ENCODE measurements at places on chromosomes 2 and 18.

DNA sequence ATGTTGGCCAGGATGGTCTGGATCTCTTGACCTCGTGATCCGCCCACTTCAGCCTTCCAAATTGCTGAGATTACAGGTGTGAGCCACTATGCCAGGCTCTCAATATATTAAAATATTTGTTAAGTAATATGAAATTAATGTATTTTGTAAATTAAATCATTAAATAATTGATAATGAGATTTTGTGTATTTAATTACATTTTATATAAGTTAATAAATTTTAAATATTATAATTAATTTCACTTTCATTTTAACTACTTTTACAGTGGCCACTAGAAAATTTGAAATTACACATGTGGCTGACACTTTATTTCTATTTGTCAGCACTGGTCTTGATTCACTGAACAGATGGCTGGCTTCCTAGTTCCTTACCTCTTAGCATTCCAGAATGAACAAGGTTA is 102.6 kb downstream of the DPP10 start:
- DNase-seq: no peak

DNA sequence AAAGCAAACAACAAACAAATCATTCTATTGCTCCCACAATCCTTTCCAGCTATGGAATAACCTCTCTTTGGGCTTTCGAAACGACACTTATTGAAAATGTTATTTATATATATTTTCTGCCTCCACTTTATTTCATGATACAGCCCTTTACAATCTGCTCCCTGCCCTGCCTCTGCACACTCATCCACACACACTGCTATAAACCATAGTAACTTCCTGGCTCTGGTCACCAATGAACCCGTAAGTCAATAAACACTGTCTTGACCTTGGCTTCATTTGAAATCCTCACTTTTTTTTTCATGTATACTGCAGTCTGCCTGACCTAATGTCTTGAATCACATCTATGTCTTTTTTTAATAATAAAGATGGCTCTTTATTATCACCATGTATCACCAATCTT is 161.5 kb downstream of the SLC39A10 start:
- no peak for DNase-seq

DNA sequence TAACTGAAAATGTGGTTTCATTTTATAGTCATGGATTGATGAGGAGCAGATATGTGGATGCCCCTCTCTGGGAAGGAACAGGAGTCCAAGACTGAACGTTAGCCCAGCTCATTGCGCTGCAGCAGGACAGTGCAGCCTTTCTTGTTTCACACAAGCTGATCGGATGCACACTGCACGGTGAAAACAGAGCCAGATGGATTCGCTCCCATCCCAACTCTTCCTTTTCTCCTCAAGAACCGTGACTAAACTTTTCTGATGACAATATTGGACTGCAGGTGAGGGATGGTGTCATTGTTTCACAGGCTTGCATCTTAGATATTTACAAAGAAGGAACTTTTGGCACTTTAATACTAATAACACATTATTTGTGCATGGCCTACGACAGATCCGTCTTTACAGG is 33.8 kb upstream of the COPS8 start:
- no peak for DNase-seq

GRCh38 chr18:78138983-78139496 is 840.6 kb upstream of the SALL3 start:
- no peak for DNase-seq

- DNase-seq: no peak
Measured at GRCh38 chr2:230931556-230932231, 6.7 kb upstream of the GPR55 start.

GRCh38 chr2:99461828-99462483 is 27.9 kb downstream of the REV1 start:
- DNase-seq: no peak

GRCh38 chr2:43149482-43150107 is 76.8 kb downstream of the ZFP36L2 start:
- DNase-seq: no peak

GRCh38 chr2:37627710-37628109 is 43.7 kb downstream of the CDC42EP3 start:
- no peak for DNase-seq

- DNase-seq: no peak
Measured at GRCh38 chr2:1300284-1300683, 113.0 kb upstream of the TPO start.

DNA sequence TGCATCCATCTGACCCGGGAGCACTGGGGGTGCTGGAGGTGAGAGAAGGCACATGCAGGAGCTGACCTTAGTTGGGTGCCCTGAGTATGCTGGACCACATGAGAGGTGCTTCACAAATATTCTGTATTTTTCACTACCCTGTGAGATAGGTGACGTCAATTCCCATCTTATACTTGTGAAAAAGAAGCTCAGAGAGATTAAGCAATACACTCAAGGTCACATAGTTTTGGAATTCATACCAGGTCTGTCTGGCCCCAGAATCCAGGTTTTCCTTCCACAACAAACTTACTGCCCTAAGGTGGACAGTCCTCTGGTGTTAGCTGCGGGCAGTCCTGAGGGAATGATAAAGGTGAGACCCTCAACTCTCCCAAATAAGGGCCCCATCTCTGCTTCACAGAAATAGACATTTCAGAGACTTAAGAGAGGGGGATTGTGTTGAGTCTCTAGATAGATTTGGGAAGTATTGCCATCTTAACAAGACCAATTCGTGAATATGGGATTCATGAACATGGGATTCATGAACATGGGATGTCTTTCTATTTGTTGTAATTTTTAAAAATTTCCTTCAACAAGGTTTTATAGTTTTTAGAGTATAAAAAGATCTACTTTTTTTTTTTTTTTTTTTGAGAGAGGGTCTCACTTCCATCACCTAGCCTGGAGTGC is 64.0 kb upstream of the SMAD7 start:
- DNase-seq: no peak

DNA sequence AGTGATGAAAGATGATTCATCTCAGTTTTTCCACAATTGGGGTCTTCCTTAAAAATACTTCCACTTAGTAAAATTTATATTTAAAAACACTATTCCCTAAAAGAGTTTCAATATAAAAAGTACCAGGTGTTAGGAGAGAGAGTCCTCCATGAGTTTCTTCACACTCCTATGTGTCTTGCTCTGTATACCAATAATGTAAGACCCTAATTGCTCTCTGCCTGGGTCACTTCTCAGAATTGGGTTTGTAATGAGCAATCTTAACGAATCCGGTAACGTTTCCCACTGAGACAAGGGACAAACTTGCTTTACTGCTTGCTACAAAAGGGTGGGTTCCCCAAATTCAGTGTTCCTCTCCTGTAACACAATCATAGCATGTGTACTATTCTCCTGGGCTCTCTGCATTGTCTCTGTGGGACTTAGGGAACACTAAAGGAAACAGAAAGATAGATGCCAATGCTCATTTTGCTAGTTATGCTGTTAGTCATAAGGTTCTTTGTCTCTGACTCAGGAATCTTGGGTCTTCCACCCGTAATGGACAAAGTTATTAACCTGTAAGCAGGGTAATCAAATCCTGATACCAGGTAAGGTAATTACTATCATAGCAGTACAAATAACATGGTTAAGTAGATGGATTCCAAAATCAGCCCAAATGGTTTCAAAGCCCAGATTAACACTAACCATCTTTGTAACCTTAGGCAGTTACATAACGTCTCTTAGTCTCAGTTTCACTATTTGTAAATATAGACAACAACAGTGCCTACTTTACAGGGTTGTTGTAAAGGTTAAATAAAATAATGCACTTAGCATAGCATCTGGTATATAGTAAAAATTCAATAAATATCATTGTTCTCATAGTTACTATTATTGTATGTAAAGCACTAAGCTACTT is 46.3 kb downstream of the ITSN2 start:
- no peak for DNase-seq

- DNase-seq: no peak
Measured at GRCh38 chr18:51753365-51754057, 556.0 kb upstream of the MEX3C start.

GRCh38 chr18:10051877-10052631 is 138.2 kb downstream of the VAPA start:
- DNase-seq: no peak

- peak; percentile 47 for DNase-seq
Measured at GRCh38 chr2:70070542-70071268, 16.6 kb upstream of the PCBP1 start.

DNA sequence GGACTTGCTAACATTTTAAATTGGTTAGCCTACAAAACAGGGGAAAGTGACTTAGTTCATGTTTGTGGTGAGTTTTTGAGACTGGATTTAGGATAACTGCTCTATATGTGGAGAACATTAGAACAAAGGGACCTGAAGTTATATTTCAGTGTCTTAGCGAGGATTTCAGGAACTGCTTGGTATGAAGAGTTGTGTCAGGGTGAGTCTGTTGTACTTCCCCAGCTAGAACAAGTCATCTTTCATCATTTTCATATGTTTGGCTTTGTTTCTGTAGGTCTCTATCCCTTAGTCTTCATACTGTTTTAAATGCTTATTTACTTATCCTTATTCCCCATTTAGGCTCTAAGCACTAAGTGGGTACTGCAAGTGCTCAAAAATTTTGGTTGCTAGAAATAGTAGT is 41.9 kb downstream of the KCMF1 start:
- no peak for DNase-seq

DNA sequence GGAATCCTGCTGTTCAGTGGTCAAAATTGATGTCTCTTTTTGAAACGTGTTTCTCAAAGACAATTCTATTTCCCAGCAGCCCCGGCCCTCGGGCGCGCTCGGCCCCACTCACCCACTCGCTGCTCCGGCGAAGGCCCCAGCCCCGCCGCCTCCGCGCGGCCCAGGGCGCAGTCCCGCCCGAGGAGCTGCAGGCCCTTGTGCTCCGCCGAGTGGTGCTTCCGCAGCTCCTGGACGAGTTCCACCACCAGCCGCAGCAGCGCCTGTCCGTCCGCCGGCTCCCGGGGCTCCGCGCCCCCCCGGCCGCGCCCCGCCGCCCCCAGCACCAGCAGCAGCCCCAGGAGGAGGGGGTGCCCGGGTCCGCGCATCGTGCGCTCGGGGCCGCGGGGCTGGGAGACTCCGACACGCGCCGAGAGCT is 413 bp downstream of the ALKAL2 start:
- peak; percentile 39 for DNase-seq

DNA sequence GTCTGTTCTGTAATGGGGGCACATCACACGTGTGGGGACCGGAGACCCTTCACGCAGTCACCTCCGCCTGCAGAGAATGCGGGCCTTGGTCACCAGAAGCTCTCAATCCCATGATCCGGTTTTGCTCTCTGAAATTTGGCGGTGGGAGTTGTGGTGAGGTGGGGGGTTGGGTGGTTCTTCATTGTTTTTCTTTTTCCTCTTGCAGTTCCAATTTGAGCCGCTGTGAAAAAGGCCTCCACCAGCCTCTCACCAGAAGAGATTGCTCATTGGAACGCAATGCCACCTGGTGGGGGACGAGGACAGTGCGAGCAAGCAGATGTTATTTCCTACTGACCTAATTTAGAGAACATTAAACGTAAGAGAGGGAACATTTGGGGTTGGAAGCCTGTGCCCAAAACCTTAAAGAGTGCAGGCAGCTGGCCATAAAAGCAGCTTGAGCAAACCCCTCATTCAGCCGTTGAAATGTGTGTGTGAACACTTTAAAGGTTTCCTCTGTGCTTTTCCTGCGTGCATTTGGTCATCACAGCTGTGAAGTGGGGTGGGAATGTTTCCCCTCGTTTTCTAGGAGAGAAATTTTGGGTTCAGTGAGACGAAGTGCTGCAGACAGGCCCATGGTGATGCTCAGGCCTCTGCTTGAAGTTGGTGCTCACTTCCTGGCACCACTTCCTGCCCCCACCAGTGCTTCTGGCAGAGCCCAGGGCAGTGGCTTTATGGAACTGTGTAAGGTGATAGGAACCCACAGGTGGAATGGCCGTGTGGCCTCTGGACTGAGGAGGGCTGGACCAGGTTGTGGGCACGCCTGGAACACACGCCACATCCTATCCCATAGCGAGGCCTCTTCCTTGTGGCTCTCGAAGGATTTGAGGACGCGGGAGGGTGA is 61.7 kb downstream of the ZCCHC2 start:
- peak; percentile 93 for DNase-seq

DNA sequence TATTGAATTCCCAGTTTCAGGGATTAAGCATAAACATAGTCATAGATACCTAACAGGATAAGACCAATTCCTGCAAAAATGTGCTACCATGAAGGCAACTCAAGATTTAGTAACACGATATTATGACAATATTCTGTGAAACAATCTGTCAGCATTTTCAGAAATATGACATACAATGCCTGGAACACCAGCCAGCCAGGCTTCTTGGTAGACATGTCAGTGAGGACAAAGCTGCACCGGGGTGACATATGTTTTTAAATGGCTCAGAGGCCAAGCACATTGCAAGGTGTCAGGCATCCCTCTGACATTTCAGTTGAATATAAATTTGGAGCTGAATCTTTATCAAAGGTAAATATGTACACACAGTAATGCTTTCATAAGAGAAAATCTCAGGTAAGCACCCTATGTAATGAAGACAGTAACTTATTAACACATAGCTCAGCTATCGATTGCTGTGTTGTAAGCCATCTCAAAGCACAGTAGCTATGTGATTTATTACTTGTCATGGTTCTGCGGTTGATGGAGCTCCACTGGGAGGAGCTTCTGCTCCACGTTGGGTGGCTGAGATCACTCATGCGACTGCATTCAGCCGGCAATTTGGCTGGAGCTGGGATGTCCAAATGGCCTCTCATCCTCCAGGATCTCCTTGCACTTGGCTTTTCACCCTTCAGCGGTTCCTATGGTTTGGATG is 31.9 kb upstream of the EML6 start:
- no peak for DNase-seq

DNA sequence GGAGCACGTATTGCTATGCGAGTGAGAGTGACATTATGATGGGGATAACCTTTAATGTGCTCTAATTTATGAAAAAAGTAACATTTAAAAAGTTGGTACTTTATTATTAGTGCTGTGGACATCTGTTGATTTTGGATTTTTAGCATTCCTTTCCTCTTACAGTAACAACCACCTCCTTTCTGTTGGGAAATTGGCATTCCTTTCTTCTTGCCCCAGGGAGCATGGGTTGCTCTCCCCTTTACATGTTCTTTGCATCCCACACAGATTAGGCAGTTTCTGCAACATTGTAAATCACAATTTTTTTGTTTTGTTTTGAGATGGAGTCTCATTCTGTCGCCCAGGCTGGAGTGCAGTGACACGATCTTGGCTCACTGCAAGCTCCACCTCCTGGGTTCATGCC is 300.2 kb downstream of the LPIN1 start:
- DNase-seq: no peak

DNA sequence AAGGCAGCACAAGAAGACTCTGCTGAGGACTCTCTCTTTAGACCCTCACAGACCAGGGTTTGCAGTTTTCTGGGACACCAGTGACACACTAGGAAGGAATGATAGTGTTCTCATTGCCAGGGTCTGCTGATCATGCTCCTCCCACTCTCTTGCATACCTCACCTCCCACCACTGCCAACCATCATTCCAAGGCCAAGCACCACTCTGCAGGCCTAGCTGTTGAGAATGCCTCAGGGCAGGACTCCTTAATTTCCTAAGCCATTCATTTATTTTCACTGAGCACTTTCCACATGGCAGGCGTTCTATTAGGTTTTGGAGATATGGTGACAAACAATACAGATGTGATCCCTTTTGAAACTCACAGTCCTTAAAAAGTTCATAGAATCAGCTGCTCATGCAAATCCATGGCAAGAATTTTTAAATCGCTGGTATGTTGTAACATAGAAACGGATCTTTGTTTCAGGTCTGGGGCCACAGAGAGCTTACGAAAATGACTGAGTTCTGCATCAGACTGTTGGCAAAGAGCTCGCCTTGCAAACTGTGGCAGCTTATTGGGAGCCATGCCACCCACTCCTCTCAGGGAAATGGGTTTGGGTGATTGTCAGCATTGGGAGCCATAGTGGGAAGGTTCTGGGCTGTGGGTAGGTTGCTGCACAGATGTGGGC is 78.5 kb downstream of the XDH start:
- no peak for DNase-seq

GRCh38 chr2:40358783-40359182 is 93.1 kb downstream of the SLC8A1 start:
- DNase-seq: no peak
